Stimulated activated CD4-positive, alpha-beta T cell treated with anti-CD3 and anti-CD28 coated beads, Interleukin-15, amount 100 ng/mL, for 1 hour (primary cell): ENCODE measurements at places on chromosomes 12 and 14.

DNA sequence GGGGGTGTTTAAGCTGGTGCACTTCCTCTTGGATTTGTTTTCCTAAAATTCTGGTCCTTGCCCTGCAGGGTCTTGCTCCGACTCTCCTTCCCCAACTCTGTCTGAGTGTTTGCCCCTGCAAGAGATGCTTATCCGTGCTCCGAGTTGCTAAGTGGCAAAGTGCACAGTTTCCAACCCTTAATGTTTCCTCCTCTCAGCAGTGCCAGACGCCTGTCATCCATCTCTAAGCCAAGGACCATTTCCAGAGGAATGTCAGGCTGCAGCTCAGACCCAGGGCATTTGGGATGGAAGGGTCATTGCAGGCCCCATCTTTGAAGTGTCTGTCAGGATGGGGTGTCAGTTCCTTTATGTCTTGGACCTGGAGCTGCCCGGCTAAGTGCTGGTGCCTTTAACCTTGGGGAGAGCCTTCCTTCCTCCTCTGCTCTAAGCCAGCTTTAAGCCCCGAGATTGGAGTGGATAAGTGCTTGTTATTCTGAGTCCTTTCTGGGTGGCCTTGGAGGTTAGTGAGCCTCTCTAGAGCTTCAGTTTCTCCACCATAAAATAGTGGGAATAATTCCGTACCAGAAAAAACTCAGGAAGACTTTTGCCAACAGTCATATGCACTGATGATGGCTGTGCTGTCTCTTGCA is 15.0 kb downstream of the WNT5B start:
- DNase-seq = no peak

- DNase-seq = no peak
Observed at GRCh38 chr12:54074308-54074707, 20.7 kb downstream of the HOXC4 start.

DNA sequence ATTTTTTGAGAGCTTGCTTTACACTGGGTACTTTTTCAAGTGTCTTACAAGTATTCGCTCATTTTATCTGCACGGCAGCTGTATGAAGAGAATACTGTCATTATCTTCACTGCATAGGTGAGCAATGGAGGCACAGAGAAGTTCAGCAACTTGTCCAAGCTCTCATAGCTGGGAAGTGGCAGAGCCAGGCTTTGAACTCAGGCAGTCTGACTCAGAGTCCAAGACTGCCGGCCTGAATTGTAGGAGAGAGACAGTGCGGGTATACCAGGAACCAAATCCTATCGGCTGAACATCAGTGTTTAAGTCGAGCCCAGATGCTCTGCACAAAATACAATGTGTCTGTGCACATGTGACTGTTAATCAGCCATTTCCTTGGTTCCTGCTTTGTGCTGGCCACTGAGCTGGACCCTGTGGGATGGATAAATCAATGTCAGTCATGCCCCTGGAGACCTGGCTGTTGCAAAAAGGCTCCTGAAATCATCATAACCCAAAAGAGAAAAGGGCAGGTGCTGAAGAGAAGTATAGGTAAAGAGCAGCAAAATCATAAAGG is 474.6 kb downstream of the DPF3 start:
- no peak for DNase-seq

DNA sequence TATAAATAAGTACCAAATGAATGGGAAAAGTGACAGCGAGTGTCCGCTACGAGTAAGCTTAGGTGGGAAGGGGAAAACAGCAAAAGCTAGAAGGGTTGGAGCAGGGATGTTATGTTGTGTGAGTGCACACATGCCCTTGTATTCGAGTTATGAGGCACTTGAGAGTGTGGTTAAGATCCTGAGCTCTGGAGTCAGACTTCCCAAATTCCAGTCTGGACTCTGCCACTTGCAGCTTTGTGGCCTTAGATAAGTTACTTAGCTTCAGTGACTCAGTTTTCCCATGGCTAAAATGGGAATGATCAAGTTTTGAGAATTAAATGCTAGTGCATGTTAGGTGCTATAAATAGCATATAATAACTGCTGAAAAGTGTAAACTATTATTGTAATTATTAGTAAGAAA is 44.9 kb downstream of the KTN1 start:
- no peak for DNase-seq

GRCh38 chr14:49424436-49425331 is 161.5 kb downstream of the RPS29 start:
- no peak for DNase-seq

GRCh38 chr12:114361545-114361944 is 44.4 kb downstream of the TBX5 start:
- DNase-seq = no peak

- no peak for DNase-seq
Observed at GRCh38 chr12:61808856-61809255, 451.3 kb upstream of the USP15 start.

DNA sequence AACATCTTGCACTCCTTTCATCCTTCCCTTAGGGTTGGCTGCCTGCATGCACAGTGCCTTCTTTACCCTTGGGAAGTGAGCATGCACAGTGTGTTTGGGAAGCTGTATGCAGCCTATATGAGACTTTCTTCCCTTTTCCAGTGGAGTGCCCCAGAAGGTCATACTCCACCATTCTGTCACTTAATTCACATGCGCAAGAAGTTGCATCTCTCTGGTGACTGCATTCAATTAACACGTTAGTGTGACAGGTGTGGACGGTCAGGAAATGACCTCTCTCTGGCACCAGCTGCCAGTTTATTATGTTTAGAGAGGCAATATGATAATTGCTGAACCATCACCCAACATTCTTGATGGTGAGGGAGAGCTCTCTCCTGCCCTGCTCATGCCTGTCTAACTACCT is 770.0 kb downstream of the FLRT2 start:
- no peak for DNase-seq

- no peak for DNase-seq
Observed at GRCh38 chr14:59208224-59208814, 19.9 kb downstream of the DAAM1 start.

DNA sequence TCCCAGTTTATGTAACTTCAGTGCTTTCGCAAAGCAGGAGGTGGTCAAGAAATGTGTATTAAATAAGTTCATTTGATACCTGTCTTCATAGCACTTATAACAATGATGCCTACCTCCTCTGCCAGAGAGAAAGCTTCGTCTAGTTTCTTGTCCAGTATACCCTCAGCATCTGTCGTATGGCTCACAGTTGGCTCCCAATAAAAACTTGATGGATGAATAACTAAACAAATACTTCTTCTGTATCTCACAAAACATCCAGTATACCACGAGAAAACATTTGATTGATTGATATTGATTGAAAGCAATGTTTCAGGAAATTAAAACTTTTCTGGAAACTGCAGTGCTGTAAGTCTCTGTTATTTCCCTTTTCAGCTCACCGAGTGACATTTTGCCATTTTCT is 26.9 kb upstream of the PTGDR start:
- DNase-seq = no peak

- no peak for DNase-seq
Observed at GRCh38 chr12:14664434-14665023, 31.9 kb downstream of the GUCY2C start.

GRCh38 chr14:105173901-105174894 is 5.6 kb upstream of the JAG2 start:
- DNase-seq = peak; percentile 19

DNA sequence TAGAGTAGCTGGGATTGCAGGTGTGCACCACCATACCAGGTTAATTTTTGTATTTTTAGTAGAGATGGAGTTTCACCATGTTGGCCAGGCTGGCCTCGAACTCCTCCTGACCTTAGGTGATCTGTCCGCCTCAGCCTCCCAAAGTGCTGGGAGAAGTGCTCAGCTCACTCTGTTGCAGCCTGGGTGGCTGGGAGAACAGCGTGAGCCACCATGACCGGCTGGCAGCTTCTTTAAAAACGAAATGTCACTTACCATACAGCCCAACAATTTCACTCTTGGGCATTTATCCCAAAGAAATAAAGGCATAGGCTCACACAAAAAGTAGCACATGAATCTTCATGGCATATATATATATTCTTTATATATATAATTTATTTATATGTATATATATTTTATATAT is 4.7 kb upstream of the CFAP73 start:
- DNase-seq = no peak

- no peak for DNase-seq
Observed at GRCh38 chr14:78974691-78975090, 804.5 kb downstream of the NRXN3 start.

DNA sequence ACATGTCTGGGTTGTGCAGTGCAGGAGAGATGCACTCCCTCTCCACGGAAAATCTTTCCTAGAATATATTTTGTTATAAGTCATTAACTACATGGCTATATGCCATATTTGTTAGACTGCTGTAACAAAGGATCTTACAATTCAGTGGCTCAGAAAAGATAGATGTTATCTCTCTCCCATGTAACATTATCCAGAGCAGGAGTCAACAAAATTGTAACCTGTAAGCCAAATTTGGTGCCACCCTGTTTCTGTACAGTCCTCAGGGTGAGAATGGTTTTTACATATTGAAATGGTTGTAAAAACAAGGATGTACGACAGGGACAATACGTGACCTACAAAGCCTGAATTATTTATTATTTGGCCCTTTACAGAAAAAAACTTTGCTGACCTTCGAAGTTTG is 155.5 kb downstream of the KIF21A start:
- DNase-seq = no peak

- no peak for DNase-seq
Observed at GRCh38 chr14:86050757-86051156, 520.8 kb downstream of the FLRT2 start.

GRCh38 chr14:47300796-47301195 is 374.6 kb downstream of the MDGA2 start:
- no peak for DNase-seq

GRCh38 chr12:122528582-122528981 is 1.5 kb downstream of the KNTC1 start:
- DNase-seq = no peak

DNA sequence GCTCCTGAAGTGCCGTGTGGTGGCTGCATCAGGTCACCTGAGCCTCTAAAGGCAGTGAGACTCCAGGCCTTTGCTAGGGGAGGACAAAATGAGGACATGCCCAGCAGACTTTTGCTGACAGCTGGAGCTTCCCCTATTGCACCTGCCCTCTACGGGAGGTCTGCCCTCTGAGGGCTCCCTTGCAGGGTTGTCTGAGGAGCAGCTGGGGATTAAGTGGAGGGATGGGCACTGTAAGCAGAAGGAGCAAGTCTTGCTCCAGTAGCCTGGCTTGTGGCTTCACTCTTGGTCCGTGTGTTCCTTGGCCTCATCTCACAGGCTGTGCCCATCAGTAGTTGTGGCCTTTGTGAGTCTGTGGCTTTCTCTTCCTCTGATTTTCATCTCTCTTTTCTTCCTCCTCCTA is 66.9 kb upstream of the NRXN3 start:
- no peak for DNase-seq
